C1 segment of cervical spinal cord (tissue), 14 donors: ENCODE measurements at places on chromosomes 6 and 20.

GRCh38 chr6:169656546-169657283 is 45.1 kb downstream of the WDR27 start:
- DNase-seq, result no peak

GRCh38 chr6:109477725-109478124 is 5.3 kb downstream of the ZBTB24 start:
- no peak for DNase-seq

DNA sequence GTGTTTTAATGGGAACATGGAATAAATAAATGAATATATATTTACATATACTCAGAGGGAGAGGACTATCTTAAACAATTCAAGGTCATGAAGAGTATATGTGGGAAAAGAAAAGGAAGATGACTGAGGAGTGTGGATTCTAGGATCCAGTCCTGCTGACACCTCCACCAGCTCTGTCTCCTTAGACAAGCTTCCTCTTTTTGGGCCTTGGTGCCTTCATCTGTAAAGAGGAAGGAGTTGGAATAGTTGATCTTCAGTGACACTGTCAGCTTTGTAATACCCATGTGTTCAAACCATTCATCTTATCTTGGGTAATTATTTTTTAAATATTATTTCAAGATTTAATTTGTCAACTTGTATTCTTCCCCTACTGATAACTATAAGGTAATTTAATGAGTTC is 338.0 kb downstream of the ADGRB3 start:
- DNase-seq, result no peak

DNA sequence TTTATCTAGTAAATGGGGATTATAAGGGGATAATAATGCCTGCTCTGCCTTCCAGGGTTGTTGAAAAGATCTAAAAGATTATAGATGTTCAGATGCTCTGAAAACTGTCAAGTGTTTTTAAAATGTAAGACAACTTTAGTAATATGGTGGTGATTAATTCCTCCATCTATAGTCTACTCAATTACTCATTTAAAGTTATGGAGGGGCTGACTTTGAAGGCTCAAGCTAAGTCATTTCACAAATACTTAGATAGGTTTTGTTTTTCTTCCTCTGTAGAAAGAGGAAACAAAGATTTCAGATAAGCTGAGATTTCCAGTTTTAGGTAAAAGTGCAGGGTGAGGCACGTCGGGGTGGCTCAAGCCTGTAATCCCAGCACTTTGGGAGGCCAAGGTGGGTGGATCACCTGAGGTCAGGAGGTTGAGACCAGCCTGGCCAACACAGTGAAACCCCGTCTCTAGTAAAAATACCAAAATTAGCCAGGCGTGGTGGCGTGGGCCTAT is 50.5 kb upstream of the PIM1 start:
- DNase-seq, result no peak

DNA sequence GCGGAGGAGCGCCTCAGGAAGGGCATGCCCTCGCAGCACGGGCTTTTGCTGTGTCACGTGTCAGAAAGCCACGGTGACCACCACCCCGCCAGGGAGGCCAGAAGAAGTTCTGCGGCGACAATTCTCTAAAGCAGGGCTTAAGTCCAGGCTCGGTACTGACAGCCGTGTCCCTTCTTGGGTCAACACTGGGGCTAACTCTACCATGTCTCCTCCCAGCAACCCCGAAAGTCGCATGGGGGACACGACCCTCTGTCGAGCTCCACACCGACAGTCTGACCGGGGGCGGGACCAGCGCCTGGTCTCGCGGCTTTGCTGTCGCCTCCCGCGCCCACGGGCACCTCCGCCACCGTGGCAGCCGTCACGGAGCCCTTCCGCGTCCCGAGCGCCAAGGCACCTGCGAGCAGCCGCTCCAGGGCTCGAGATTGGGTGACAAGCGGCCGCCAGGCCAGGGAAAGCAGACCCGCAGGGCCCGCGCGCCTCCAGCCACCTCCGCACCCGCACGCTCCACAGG is 534 bp downstream of the NANP start:
- no peak for DNase-seq

DNA sequence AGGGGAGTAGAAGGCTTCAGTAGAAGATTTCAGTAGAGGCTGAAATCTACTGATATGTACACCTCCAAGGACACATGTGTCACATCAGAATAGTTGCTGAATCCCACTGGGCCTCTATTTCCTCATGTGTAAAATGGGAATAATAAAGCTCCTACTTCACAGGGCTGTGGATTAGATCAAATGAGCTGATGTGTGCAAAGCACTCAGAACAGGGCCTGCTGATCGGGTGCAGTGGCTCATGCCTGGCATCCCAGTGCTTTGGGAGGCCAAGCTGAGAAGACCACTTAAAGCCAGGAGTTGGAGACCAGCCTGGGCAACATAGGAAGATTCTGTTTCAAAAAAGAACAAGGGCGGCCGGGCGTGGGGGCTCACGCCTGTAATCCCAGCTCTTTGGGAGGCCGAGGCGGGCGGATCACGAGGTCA is 8.1 kb upstream of the AP5S1 start:
- DNase-seq, result no peak

DNA sequence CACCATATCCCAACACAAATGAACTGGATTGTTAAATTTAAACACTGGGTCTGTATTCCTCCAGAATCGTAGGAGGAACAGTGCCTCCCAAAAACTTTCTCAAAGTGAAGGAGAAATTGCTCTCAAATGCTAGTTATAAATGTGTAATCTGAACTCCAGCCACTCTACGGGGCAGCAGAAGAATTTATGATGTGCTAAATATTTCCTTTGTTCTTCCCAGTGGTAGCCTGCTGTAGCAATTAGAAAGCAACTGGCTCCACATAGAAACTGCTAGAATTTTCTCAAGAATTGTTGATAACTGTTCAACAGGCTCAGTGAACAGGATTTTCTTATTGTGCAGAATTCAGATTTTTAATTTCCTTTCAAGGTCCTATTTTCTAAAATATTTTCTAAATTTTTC is 49.8 kb upstream of the EYA4 start:
- no peak for DNase-seq
